ENCODE measurements at places on chromosomes 3 and 15.
A peak's percentile ranks its signal among the peaks of the same experiment; 100 is the strongest.

GRCh38 chr3:116291141-116291540, 154.1 kb downstream of the LSAMP start:
- DNase-seq = no peak

DNA sequence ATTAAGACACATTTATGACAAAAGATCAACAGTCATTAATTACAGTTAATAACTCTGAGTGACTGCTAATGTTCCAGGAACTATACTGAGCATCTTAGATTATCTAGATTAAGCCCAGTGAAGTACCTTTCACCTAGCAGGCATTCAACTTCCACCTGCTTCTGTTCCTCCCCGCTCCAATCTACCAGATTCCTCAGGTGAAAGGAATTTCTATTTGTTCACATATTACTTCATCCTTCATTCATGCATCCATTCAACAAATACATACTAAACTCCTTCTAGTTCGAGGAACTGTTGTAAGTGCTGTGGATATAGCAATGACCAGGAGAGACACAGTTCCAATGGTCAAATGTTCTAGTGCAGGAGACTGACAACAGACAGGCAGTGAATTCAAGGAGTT, 139.3 kb downstream of the FILIP1L start:
- DNase-seq = no peak

GRCh38 chr3:42505128-42505848, 2.8 kb downstream of the VIPR1 start:
- DNase-seq = no peak

GRCh38 chr3:157752956-157753786, 250.0 kb upstream of the VEPH1 start:
- DNase-seq = no peak

DNA sequence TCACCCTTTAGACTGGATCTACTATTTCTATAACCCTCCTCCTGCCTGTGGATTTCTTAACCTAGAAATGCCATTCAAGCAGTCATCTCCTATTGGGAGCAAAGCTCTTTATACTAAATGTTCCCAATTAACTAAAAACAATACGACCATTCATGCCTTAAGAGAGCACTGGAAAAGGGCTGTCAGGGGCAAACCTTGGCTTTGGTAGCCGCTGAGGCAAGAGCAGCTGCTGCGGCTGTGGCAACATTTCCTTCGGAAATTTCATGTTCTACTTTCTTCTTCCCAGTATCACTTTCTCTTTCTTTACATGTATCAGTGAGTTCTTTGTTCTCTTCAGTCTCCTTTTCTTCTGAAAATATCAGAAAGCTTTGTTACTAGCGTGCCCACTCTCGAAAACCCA, 56.3 kb upstream of the CSPG5 start:
- DNase-seq = no peak

DNA sequence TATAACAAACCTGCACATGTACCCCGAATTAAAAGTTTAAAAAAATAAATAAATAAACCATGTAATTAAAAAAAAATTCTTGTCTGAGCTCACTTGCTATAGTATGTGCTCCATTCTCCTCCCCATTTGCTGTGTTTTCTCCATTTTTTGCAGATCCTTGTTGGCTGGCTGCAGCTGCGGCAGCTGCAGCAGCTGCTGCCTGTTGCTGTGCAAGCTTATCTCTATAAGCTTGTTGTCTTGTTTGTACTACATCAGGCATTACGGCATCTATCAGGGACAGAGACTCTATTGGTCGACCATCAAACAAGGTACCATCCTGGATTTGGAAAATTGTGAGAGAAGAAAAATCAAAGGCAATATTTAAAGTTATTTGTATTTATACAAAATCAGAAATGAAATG, 145.9 kb downstream of the TBL1XR1 start:
- DNase-seq = no peak

DNA sequence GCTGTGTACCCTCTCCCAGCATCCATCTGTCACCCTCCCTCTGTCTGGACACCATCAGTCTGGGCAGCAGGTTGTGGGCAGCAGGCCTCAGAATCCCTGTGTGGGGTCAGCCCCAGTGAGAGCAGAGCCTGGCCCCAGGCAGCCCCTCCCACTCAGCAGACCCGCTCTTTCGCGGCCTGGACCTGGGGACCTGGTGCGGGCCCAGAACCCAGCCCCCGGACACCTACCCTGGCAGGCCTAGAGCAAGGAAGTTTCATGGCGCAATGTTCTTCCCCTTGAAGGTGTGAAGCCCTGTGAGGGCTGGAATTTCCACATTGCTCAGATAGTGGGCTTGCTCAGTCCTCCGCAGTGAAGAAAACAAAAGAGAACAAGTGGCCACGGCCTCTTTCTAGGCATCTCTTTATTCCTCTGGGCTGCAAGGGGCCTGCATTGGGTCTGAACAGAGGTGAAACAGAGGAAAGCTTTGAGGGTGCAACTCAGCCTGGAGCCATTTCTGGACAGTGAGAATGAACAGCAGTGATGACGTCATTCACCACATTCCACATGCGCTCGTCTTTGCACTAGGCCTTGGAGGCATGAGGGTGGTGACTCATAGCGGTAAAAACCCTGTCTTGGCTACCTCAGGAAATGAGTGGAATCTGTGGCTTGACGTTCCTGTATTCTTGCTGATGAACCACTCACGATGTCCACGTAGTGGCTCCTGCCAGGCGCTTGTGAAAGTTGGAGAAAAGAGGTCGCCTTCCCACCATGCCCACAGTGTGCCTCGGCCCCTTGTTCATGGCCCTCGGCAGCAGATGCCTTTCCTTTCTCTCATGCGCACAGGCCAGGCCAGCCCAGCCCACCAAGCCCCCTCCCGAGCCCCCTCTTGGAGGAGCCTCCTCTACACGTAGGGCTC, 66.1 kb downstream of the SLC30A4 start:
- peak; percentile 48 for DNase-seq

GRCh38 chr3:171556574-171557145, 96.5 kb upstream of the TNIK start:
- DNase-seq = no peak

DNA sequence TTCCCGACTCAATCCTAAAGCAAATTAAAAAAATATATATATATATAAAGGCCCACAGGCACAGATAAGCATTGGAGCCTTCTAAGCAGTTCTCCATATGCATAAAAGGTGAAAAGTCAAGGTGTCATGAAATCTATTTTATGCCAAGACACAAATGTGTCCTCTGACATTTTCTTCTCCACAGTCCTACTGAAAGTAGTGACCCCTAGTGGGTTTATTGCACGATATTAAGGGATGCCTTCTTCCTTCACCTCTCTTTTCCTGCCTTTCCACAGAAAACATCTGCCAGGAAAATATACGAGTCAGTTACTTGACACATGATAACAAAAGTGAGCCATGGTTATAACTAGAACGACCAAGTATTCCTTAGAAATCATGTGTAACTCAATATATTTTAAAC, 303.2 kb downstream of the TIGIT start:
- DNase-seq = no peak

DNA sequence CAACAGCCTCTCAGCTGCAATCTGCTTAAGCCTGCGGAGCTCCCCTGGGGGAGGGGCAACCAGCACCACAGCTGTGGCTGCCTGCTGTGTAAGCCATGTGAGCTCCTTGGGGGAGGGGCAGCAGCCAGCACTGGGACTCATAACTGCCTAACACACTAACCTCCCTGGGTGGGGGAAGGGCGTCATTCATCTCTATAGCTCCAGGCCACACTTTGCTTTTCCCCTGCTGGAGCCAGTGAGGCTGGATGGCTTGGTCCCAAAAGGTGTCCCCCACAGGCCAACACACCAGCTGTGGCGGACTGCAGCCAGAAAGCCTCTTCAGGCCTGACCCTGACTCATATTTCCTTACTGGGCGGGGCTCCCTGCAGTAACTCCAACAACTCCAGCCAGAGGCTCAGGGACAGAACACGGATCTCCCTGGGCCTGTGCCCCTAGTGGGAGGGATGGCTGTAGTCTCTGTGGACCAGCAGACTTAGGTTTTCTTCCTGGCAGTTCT, 129.8 kb downstream of the PPM1L start:
- DNase-seq = peak; percentile 89

DNA sequence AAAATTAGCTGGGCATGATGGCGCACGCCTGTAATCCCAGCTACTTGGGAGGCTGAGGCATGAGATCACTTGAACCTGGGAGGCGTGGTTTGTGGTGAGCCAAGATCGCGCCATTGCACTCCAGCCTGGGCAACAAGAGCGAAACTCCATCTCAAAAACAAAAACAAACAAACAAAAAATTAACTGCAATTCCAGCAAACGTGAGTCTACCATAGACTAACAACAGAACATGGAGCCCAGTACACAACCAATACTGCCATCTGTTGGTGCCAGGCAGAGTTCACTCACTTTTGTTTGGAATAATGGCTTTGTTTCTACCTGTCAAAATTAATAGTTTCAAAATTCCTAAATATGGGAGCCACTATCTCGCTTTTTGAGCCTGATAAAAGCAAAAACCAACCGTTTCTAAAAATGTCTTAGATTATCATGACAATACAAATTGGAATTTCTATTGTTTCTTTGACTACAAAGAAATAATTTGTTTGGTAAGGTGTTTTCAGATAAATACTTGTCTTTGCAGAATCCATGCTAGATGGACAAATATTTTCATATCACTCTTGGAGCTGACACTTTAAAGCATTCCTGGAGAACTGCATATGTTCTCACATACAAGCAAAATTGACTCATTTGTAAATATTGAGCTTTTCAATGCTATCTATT, 45.0 kb downstream of the GPR176 start:
- DNase-seq = no peak

DNA sequence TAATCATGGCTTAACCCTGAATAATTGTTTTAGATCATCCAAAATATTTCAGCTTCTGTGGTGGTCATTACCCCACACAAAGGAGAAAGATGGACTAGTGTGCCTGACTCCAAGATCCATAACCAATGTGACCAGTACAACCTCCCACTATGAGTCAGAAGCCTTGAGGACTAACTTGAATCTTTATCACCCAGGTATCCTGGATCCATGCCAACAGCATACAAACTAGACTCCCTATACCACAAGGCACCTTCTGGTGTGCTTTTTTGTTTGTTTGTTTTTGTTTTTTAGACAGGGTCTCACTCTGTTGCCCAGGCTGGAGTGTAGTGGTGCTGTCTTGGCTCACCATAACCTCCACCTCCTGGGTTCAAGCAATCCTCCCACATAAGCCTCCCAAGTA, 317.7 kb downstream of the VPS13C start:
- DNase-seq = no peak

- no peak for DNase-seq
Measured at GRCh38 chr3:112602217-112602838, 38.6 kb downstream of the CCDC80 start.
